ENCODE measurements at places on chromosomes 13 and 19.

- DNase-seq = no peak
- no peaks in the 10 kb centered on the region for H3K36me3 ChIP-seq
- no peaks in the 10 kb centered on the region for H3K27me3 ChIP-seq
- peaks cover 24% of the 10 kb centered on the region for H3K4me1 ChIP-seq
- H3K4me3 ChIP-seq = no peak overlapping the region
Observed at GRCh38 chr13:46166224-46166584, 15.8 kb downstream of the LCP1 start.

DNA sequence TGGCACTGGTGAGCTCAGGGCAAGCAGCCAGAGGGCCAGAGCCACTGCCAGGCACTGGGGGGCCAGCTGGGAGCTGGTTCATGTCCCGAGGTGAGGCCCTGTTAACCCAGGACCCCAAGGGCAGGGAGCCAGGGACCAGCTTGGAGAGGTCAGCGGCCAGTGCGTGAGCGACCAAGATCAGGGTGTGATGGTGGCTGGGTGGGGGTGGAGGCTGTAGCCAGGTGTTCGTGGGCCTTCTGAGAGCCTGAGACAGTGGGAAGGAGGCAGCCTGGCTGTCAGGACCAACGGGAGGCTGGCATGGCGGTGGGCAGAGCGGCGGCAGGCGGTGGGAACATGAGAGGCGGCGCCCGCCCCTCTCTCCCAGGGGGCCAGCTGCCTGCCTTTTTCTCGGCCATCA, 8.1 kb upstream of the KPTN start:
- DNase-seq = no peak
- no peaks in the 10 kb centered on the region for H3K4me1 ChIP-seq
- H3K27me3 ChIP-seq = peaks cover 11% of the 10 kb centered on the region

DNA sequence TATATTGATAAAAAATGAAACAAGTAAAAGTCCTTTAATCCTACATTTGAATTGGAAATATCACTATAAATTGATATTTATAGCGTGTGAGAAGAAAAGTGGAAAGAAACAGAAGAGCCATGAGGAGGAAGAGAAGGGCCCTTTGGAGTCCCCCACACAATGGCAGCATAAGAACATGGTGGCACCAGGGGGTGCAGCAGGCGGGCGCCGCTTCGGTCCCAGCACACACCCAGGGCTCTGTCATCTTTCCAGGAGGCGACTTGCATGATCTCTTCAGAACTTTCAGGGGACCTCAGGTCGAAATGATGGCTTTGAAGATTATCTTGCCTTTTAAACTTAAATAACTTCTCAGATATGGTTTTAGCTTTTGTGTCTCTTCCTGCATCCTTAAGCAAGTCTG, 91.8 kb downstream of the TUBGCP3 start:
- H3K27ac ChIP-seq = no peak overlapping the region
- H3K27me3 ChIP-seq = no peaks in the 10 kb centered on the region
- no peak for DNase-seq
- peaks cover 14% of the 10 kb centered on the region for H3K36me3 ChIP-seq
- no peak overlapping the region for H3K4me3 ChIP-seq
- H3K4me1 ChIP-seq = peaks cover 5% of the 10 kb centered on the region

GRCh38 chr13:83907196-83907989, 25.1 kb upstream of the SLITRK1 start:
- no peak overlapping the region for H3K27ac ChIP-seq
- H3K36me3 ChIP-seq = no peaks in the 10 kb centered on the region
- no peak for DNase-seq
- H3K4me1 ChIP-seq = no peaks in the 10 kb centered on the region

DNA sequence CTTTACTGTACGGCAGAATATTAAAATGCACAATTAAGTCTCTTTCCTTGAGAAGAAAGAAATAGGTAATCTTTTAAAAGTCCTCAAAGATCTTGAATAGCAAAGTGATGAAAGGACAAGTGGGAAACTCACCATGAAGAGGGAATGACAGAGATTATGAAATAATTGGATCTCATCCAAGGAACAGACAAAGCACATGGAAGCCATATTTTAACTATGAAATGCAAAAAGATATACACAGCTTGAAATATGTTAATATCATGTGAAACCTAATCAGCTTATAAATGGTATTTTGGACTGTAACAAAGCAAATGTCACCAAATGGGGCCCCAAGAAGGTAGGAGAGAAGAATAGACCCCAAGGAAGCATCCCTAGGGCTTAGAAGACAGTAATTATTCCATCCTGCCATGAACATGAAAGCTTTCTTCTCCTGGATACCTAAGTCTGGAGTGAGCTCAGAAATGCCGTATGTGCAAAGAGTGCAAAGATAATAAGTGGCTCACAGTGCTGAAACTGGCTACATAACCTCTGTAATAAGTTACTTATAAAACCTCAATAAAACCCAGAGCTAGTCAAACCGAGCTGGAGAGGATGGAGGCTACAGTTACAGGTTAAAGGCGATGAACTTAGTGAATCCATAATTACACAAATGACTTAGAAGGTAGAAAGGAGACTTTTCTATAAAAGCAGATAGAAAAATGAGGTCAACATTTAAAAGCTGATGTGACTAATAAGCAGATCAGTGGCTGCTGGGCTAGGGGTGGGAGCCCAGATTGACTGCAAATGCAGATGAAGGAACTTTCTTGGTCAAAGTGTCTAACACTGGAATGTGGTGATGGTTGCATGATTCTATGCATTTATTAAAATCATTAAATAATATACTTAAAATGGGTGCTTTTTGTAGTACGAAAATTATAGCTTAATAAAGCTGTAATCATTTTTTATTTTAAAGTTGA, 34.4 kb downstream of the DCLK1 start:
- no peak overlapping the region for H3K4me3 ChIP-seq
- no peaks in the 10 kb centered on the region for H3K27me3 ChIP-seq
- H3K36me3 ChIP-seq = no peaks in the 10 kb centered on the region
- H3K4me1 ChIP-seq = no peaks in the 10 kb centered on the region

DNA sequence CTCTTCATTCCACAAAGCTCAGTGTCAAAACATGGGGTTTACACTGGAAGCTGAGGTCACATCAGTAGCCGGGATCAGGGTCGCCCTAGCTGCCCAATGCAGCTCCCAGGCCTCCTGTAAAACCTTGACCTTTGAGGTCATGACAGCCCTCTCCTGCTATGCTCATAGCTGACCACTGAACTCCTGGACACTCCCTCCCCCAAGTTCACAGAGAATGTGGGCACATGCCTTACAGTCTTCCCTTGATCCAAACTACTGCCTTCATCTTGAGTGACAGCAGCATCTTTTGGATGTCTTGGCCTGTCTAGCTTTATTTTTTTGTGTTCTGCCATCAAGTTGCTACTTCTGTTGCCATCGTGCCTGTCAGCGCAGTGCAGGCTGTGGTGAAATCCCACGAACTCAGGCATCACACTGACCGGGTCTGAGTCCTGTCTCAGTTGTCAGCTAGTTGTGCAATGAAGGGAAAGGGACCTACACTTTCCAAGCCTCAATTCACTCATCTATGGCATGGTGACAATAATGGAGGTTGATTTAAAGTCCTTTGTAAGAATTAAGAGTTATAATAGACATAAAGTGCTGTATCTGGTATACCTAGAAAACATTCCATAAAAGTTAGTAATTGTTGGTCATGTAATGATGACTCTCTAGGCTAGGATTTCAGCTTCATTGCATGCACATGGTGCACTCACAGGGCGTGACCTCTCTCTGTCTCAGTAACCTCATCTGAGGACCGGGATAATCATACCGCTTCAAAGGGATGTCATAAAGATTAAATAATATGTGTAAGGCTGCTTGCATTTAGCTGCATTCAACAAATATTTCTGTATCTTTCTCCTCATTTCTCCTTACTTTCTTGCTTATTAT, 16.4 kb upstream of the ALOX5AP start:
- peaks cover 2% of the 10 kb centered on the region for H3K4me1 ChIP-seq
- no peak for DNase-seq
- no peaks in the 10 kb centered on the region for H3K27me3 ChIP-seq
- H3K36me3 ChIP-seq = peaks cover 3% of the 10 kb centered on the region
- H3K27ac ChIP-seq = no peak overlapping the region

DNA sequence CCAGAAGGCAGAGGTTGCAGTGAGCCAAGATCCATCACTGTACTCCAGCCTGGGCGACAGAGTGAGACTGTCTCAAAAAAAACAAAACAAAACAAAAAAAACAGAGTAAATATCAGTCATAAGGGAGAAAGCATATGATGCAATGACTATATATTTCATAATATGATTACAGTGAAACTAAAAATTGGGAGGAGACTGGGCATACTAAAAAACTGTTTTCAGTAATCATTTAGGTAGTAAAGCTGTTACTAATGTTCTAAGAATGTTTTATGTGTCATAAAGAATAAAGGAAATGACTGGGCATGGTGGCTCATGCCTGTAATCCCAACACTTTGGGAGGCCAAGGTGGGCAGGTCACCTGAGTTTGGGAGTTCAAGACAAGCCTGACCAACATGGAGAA, 15.9 kb downstream of the ZNF573 start:
- no peak overlapping the region for H3K27ac ChIP-seq
- no peak for DNase-seq
- H3K4me3 ChIP-seq = no peak overlapping the region
- no peaks in the 10 kb centered on the region for H3K27me3 ChIP-seq
- H3K36me3 ChIP-seq = peaks cover 19% of the 10 kb centered on the region

DNA sequence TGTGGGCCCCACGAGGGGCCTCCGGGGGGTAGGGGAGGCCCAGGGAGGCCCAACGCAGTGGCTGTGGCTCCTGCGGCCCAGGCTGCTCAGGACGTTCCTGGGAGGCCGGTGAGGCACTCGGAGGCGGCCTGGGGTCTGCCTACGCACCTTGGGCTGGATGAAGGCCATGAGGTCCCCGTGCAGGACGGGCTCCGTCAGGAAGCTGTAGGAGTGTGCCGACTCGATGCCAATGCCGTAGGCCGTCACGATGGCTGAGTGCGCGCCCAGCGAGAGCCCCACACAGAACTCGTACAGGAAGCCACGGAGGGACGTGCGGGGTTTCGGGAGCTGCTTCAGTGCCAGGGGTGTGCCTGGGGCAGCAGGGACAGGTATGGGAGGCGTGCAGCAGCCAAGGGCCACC, 5.9 kb downstream of the SBK2 start:
- no peak overlapping the region for H3K4me3 ChIP-seq
- H3K27ac ChIP-seq = no peak overlapping the region
- no peaks in the 10 kb centered on the region for H3K36me3 ChIP-seq
- peaks cover 2% of the 10 kb centered on the region for H3K27me3 ChIP-seq
- H3K4me1 ChIP-seq = no peaks in the 10 kb centered on the region
- no peak for DNase-seq

DNA sequence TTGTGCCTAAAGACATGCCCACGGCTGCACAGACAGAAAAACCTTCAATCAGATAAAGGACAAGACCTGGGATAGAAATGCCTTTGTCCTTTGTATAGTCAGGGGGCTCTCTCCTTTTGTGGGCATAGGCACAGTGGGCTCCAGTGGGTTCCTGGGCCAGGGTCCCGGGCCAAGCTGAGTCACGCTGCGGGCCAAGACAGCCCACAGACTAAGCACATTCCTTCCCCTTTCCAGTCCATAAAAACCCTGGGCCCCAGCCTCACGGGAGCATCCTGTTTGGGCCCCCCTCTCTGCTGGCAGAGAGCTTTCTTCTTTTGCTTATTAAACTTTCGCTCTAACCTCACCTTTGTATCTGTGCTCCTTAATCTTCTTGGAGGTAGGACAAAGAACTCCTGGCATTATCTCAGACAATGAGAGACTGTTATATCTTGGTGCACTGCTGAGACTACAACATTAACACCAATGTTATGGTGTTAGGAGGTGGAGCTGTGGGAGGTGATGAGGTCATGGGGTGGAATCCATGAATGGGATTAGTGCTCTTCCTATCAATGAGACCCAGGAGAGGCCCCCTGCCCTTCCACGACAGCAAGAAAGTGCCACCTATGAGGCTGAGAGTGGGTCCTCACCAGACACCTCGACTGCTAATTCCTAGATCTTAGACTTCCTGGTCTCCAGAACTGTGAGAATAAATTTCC, 20.8 kb upstream of the FBXL3 start:
- peak overlapping the region; percentile 23 for H3K4me3 ChIP-seq
- no peak for DNase-seq
- no peak overlapping the region for H3K27ac ChIP-seq
- peaks cover 41% of the 10 kb centered on the region for H3K36me3 ChIP-seq

DNA sequence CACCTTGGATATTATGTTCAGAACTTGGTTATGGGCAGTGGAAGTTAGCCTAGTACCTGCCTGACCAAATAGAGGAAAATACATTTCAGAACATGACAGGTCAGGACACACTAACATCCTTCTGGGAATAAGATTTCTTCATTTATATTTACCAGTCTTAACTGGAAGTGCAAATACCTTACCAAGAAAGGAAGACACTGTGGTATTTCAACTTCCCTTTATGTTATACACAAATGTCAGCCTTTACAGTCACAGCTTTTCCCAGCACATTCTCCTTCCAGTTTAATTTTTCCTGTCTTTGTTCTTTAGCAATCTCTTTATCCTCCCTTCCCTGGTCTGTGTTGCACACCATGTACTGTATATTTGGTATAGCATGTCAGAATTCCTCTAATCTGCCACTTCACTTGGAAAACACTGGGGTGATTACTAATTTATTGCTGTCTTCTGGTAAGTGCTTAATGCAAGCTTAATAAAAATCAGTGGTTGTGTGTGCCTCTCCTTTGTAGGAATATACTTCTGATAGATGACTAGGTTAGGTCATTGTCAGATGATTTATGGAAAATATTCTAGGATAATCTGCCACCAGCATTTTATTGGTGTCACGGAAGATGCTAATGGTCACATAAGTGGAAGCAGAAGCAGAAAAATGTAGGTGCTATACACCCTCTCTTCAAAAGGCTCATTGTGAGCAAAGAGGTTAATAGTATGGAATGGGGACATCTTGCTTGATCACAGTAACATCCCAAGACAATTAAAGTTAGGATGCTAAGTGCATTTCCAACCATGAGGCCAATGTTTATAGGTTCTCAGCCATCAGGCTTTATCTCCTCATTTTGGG, 124.3 kb upstream of the STARD13 start:
- no peaks in the 10 kb centered on the region for H3K36me3 ChIP-seq
- DNase-seq = no peak
- peaks cover 38% of the 10 kb centered on the region for H3K4me1 ChIP-seq

GRCh38 chr19:12788682-12789097, 2.6 kb upstream of the JUNB start:
- no peak for DNase-seq
- H3K27ac ChIP-seq = peak overlapping the region; percentile 80
- H3K36me3 ChIP-seq = no peaks in the 10 kb centered on the region

DNA sequence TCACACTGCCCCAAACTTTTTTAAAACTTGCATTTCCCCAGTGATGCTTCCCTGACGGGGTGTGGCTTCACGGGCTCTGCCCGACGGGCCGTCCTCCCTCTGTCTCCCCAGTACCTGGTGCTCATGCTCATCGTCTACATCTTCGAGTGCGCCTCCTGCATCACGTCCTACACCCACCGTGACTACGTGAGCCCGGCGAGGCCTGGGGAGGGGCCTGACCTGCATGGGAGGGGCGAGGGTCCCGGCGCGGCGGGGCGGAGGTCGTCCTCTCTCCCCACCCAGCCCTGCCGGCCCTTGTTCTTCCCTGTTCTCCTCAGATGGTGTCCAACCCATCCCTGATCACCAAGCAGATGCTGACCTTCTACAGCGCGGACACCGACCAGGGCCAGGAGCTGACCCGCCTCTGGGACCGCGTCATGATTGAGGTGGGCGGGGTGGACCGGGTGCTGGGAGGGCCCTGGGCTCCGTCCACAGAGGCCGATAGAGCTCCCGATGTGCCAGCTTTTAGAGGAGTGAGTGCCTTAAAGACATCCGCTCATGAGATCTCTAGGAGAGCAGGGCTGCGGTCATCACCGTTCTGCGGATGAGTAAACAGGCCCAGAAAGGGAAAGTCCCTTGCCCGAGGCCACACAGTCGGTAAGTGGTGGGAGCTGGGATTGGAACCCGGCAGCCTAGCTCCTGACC, 6.9 kb downstream of the UPK1A start:
- H3K36me3 ChIP-seq = no peaks in the 10 kb centered on the region
- peak; percentile 36 for DNase-seq
- peaks cover 8% of the 10 kb centered on the region for H3K27me3 ChIP-seq
- H3K4me3 ChIP-seq = peak overlapping the region; percentile 85
- H3K4me1 ChIP-seq = no peaks in the 10 kb centered on the region
- H3K27ac ChIP-seq = no peak overlapping the region
